ENCODE measurements at places on chromosomes 7 and 10.

GRCh38 chr7:140638173-140638791 lies 2.3 kb downstream of the DENND2A start:
- no peak for DNase-seq

- DNase-seq = no peak
These were observed 19.9 kb upstream of the LMOD2 start for GRCh38 chr7:123635551-123636359.

- DNase-seq = no peak
These were observed 19.7 kb downstream of the RPS24 start for GRCh38 chr10:78053211-78053868.

DNA sequence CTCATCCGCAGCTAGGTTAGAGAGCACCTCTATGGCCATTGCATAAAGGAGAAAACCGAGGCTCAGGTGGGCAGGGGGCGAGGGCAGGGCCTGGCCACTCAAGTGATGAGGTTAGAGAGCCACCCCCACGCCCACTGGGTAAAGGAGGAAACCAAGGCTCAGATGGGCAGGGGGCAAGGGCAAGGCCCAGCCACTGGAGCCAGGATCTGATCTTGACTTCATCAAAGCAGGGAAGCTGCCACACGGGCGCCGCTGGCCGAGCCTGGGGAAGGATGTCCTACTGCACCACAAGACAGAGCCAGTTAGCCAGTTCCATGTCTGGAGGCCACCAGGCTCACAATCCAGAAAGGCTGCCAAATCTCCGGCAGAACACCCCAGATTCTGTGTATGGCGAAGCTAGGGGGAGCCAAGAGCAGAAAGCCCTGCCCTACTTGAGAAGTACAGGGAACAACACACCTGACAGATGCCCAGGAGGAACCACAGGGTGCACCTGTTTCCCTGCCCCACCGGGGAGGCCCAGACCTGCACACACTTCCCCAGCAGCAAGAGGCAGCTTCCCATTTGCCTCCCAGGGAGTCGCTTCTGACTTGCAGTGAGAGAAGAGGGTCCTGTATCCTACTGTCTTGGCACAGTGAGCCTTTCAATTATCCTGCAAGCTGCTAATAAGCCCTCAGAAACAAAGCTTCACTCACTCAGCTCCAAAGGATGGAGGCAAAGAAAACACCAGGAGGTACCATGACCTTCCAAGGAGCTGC lies 101.9 kb downstream of the TNS3 start:
- DNase-seq = no peak

DNA sequence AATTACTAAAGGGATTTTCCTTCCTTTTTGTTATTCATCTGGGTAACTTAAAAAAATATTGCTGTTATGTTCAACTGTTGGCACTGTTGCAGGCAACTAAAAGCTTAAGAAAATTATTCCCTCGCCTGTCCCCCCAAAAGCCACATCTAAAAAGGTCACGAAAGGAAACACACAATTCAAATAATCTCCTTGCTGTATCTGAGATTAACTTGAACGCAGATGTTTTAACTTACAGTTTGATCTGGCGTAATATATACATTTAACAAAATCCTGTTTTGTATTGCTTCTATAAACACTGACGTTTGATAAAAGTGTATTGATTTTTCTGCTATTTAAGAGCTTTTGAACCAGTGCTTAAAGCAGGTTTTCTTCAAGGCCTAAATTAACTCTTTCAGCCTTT lies 432.1 kb downstream of the SUGCT start:
- DNase-seq = no peak

DNA sequence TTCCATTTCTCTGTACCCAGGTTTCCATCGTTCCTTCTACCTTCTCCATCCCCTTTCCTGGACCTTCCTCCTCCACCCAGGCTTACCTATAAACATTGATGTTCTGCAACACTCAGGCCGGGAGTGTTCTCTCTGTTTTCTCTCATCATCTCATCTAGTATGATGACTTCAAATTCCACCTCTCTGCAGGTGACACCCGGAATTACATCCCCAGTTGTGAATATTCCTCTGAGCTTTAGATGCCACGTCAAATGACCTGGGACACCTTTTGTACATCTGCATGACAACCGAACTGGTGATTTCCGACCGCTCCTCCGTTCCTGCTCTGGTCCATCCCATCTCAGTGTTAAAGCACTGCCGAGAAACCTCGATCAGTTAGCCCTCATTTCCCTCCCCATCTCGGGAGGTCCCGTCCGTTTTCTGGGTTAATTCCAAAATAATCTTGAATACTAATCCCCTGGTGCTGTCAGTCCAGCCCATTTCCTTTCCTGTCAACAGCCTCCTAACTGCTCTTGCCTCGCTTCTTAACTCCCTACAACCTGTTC lies 76.7 kb upstream of the SAMD8 start:
- DNase-seq = no peak

DNA sequence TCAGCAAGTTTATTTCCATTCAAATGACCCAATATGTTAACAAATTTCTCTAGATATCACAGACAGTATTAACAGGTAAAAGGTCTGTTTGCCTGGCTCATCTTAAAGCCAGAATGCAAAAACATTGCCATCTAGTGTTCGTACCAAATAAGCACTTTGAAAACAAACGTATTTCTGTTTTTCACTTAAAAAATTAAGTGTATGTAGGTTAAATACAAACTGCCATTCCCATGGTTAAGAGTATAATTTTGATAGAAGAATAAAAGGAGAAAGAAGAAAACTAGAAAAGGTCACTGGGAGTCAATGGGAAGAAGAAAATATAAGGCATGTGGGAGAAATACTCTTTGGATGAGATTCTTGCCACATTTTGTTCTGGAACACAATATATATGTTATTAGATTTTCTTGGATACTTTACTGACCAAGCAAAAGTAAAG lies 51.0 kb downstream of the ORC5 start:
- no peak for DNase-seq

- DNase-seq = no peak
These were observed 31.1 kb downstream of the LOXL4 start for GRCh38 chr10:98236862-98237261.

GRCh38 chr10:103499881-103500280 lies 6.4 kb downstream of the NEURL1 start:
- DNase-seq = no peak

DNA sequence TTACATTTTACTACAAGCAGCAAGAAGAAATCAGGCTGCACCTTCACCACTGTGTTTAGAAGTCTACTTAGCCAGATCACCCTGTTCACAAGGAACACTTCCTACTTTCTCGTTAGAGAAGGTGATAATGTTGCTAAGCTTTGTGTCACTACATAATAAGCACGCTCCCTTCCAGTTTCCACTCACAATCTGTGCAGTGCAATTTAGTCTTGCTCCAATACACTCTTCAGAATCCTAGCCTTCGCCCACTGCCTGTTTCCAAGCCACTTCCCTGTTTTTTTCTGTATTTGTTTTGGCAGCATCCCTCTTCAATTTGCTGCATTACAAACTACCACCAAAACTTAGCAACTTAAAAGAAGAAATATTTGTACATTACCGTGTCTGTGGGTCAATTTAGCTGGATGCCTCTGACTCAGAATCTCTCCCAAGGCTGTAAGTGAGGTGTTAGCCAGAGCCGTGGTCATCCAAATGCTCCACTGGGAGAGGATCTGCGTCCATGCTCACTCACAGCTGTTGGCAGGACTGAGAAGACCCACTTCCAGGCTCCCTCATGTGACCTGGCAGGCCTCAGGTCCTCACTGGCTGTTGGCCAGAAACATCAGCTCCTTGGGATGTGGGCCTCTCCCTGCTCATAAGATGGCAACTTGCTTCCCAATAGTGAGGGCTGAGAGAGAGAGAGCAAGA lies 110.4 kb downstream of the PON1 start:
- DNase-seq = no peak

GRCh38 chr10:67678335-67678974 lies 17.5 kb downstream of the CTNNA3 start:
- DNase-seq = no peak

DNA sequence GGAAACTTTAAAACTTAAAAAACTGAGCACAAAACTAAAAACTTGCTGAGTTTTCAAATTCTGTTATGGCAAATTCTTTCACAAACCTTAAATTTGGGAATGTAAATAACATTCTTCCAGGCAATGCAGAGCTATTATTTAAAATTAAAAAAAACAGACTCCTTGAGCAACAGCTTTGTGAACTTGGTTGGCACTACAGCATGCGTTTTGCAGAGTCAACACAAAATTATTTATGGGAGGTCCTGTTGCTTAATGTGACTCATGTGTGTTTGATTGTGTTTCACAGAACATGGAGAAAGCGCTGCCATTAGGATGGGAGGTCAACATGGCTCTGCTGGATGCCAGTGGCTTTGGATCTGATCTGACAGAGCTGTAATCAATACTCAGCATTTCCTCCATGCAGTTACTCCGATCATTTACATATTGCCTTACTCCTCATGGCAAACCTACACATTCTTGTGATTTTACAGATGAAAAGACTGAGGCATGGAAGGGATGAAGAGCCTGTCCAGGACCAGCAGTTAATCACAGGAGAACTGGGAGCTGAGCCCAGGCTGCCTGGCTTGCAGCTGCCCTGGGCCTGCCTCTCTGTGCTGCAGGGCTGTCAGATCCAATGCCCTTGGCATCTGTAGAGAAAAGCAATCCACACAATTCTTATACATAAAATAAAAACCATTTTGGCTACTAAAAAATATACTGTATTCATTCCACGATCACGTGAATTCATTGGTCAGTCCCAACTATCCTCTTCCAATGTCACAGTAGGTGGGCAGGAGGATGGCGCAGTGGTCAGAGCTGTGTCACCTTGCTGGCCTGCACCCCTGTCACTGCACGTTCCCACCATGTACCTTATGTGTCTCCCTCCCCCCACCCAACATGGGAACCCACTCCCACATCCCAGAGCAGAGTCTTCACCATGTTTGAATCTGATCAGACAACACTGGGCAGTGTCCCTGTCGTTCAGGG lies 200.9 kb downstream of the CXCL12 start:
- DNase-seq = no peak

DNA sequence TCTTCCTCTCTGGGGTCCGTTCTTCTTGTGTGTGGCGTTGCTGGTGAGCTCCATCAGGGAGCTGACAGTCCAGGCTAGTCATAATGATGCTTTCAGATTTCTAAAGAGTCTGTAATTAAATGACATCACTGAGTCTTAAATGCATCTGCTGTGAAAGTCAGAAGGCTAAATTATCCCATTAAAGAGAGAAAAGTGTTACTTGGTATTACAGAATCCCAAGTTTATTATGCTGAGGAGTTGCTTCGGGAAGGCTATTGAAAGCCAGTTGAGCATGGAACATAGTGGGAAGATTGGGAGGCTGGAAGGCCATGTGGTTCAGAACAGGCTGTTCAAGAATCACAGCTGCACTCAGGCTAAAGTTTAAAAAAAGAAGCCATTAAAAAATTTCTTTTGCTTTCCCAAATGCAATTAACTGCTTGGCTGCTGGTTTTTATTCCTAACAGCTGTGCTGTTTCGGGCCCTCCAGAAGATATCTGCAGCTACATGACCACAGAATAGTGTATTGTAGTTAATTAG lies 342.6 kb upstream of the LRGUK start:
- no peak for DNase-seq

- DNase-seq = no peak
These were observed 12.5 kb downstream of the TMEM72 start for GRCh38 chr10:44923611-44924010.

GRCh38 chr7:50226669-50227068 lies 77.8 kb upstream of the IKZF1 start:
- DNase-seq = no peak

GRCh38 chr10:91104193-91105041 lies 116.0 kb upstream of the PCGF5 start:
- no peak for DNase-seq

GRCh38 chr7:91846436-91846835 lies 34.1 kb downstream of the MTERF1 start:
- DNase-seq = no peak

- DNase-seq = no peak
These were observed 127.2 kb upstream of the RSU1 start for GRCh38 chr10:16944402-16944801.

GRCh38 chr7:110205899-110206298 lies 885.0 kb upstream of the LRRN3 start:
- DNase-seq = no peak

- DNase-seq = no peak
These were observed 332.5 kb upstream of the ETV1 start for GRCh38 chr7:14321947-14322346.

GRCh38 chr7:81676105-81676811 lies 93.6 kb downstream of the HGF start:
- DNase-seq = no peak

DNA sequence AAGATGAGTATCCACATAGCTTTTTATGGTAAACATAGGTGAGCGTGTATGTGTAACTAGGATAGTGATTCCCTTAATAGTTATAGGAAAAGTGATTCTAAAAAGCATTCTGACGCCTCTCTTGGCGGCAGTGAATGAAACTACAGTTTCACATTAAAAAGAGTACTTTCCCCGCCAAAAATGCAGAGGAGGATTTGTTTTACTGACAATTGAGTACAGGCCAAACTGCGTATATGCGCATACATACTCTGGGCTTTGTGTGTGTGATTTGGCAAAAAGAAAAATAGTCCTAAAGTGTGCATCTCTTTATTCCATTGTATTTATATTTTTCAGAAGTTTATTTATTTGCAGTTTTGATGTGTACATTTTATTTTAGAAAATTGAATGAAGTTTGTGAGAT lies 10.3 kb downstream of the CUL1 start:
- DNase-seq = no peak

GRCh38 chr10:2978111-2978510 lies 89.2 kb upstream of the PFKP start:
- no peak for DNase-seq

- no peak for DNase-seq
These were observed 46.6 kb upstream of the PPP1R17 start for GRCh38 chr7:31640381-31640780.

GRCh38 chr10:31399171-31399570 lies 80.2 kb downstream of the ZEB1 start:
- DNase-seq = no peak

GRCh38 chr10:43252783-43253341 lies 14.0 kb downstream of the RASGEF1A start:
- no peak for DNase-seq

GRCh38 chr7:140050100-140050499 lies 12.7 kb downstream of the PARP12 start:
- no peak for DNase-seq

- DNase-seq = no peak
These were observed 432.5 kb downstream of the PARD3 start for GRCh38 chr10:34382626-34383025.

DNA sequence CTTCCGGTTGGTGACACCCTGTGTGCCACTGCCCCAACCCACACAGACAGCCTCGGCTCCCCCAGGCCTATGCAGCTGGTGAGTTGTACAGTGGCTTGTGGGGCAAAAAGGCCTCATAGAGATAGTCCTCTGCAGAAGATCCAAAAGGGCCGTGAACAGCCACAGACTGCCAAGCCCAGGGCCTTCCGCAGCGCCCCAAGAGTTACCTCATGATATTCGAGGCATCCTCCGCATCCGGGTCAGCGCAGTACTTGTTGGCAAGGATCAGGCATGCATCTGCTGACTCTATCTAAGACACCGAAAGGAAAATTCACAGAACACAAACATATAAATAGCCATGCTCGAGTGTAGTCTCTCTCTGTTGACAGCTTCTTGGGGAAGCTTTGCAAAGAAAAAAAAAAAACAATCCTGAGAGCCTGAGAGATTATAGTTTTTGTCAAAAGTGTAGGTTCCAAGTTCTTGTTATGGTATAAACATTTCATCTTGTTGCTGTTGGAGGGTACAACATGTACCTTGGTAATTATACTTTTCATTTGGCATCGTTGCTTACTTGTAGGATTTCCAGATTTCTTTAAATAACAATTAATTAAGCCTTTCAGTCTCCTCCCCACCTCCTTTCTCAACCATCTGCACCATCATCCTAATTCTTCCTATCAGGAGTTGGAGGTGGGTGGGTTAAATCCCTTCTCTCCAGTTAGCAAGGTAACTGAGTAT lies 553.0 kb downstream of the KCNMA1 start:
- no peak for DNase-seq

GRCh38 chr7:157691586-157692459 lies 355.0 kb downstream of the DNAJB6 start:
- DNase-seq = no peak

Data from stimulated activated CD8-positive, alpha-beta memory T cell treated with anti-CD3 and anti-CD28 coated beads, Interleukin-4, amount 100 ng/mL, for 1 hour (primary cell).